Jurkat, Clone E6-1 (cell line): ENCODE measurements at places on chromosomes 12 and 14.

GRCh38 chr12:31985832-31986231 lies 26.6 kb downstream of the RESF1 start:
- no peak for DNase-seq

DNA sequence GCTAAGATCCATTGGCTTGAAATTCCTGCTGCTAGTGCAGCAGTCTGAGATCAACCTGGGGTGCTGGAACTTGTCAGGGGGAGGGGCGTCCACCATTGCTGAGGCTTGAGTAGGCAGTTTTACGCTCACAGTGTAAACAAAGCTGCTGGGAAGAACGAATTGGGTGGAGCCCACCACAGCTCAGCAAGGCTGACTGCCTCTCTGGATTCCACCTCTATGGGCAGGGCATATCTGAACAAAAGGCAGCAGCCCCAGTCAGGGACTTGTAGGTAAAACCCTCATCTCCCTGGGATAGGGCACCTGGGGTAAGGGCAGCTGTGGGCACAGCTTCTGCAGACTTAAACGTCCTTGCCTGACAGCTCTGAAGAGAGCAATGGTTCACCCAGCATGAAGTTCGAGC lies 191.7 kb downstream of the ALG10B start:
- no peak for DNase-seq

DNA sequence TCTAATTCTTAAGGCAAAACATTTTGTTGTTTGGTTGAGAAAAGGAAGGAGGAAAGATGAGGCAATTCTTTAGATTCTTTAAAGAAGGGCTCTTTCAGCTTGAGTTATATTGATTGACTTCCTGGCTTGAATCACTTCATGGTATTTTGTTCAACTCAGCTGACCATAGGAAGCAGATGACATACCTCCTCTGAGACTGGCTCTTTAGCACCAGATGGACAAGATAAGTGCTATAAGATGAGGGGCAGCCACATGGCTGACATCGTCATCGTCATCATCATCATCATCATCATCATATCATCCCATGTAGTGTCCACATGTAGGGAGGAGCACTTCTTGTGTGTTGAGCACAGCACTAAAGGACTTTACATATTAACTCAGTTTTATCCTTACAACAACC lies 81.3 kb downstream of the SSPN start:
- no peak for DNase-seq

DNA sequence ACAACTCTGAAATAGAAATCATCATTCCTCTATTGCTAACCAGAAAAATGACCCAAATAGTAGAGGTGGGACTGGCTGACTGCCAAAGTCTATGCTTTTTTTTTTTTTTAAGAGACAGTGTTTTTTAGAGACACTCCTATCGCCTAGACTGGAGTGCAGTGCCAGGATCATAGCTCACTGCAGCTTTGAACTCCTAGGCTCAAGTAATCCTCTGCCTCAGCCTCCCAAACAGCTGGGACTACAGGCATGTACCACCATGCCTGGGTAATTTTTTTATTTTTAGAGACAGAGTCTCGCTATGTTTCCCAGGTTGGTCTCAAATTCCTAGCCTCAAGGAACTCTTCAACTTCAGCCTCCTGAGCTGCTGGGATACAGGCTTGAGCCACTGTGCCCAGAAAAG lies 19.2 kb downstream of the NR2C1 start:
- no peak for DNase-seq

- no peak for DNase-seq
These were observed 30.8 kb downstream of the PLEKHG3 start for GRCh38 chr14:64734990-64735389.

DNA sequence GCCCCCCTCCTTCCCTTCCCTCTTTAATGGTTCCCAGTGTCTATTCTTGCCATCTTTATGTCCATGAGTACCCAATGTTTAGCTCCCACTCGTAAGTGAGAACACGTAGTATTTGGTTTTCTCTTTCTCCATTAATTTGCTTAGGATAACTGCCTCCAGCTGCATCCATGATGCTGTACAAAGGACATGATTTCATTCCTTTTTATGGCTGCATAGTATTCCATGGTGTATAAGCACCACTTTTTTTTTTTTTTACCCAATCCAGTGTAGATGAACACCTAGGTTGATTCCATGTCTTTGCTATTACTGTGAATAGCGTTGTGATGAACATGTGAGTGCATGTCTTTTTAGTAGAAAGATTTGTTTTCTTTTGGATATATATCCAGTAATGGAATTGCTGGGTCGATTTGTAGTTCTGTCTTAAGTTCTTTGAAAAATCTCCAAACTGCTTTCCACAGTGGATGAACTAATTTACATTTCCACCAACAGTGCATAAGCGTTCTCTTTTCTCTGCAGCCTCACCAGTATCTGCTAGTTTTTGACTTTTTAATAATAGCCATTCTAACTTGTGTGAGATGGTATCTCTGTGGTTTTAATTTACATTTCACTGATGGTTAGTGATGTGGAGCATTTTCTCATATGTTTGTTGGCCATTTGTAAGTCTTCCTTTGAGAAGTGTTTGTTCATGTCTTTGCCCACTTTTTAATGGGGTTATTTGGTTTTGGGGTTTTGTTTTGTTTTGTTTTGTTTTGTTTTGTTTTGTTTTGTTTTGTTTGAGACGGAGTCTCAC lies 26.0 kb downstream of the RPS29 start:
- no peak for DNase-seq

- DNase-seq = no peak
These were observed 83.4 kb downstream of the TMX1 start for GRCh38 chr14:51323492-51323891.

- no peak for DNase-seq
These were observed 42.6 kb upstream of the KRR1 start for GRCh38 chr12:75553836-75554555.

GRCh38 chr14:56585461-56586084 lies 6.0 kb downstream of the TMEM260 start:
- DNase-seq = no peak

GRCh38 chr14:105848570-105848969 lies 322.2 kb downstream of the TMEM121 start:
- no peak for DNase-seq

GRCh38 chr14:35292770-35293561 lies 784 bp downstream of the PSMA6 start:
- no peak for DNase-seq

- DNase-seq = no peak
These were observed 28.6 kb downstream of the MAX start for GRCh38 chr14:65073605-65074201.
